ENCODE measurements at places on chromosomes 5 and 9.

GRCh38 chr9:19660019-19660418 is 128.8 kb downstream of the SLC24A2 start:
- no peak for DNase-seq

DNA sequence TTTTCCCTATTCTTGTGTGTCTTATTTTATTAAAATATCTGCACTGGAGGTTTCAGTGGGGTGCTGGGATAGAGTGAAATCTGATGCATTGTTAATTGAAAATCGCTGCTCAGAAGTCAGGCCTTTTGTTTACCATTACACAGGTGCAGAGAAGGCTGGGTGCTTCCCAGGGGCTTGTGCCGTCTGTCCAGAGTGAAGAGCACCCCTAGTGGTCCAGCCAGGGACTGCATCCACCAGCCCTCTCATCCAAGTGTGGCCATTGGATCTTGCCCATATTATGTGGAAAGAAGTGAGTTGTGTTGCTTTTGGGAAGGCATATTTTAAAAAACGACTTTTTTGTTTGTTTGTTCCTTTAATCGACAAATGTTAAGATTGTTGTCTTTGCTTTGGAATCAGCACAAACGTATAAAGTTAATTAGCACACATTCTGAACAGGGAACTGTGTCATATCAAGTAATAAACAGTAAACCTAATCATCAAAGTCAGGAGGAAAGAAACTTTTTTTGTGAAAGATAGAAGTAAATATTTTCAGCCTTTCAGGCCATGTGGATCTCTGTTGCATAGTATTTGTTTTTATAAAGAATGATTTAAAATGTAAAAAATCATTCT is 315.6 kb downstream of the MTRR start:
- DNase-seq = no peak

GRCh38 chr5:122165559-122166078 is 36.3 kb downstream of the ZNF474 start:
- DNase-seq = no peak

- no peak for DNase-seq
Observed at GRCh38 chr9:20591223-20591622, 31.1 kb downstream of the MLLT3 start.

- DNase-seq = no peak
Observed at GRCh38 chr9:26520141-26520540, 372.5 kb downstream of the CAAP1 start.

GRCh38 chr9:77989909-77990308 is 41.7 kb downstream of the GNAQ start:
- no peak for DNase-seq

DNA sequence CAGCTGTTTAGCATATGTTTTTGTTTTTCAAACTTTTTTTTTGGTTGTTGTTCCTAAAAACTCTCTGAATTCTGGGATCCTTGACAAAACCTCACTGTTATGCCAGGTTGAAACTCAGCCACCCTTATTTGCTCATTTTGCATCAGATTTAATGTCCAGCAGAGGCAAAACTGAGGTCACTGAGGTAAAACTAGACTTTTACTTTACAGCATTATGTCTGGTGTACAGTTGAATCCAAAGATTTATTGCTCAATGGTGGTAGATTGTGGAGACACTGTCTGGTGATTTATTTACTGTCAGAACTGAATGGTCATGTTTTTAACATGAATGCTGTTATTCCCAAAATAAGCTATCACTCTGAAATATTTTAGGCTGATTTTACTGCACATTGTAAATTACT is 87.9 kb downstream of the FBXL7 start:
- no peak for DNase-seq

DNA sequence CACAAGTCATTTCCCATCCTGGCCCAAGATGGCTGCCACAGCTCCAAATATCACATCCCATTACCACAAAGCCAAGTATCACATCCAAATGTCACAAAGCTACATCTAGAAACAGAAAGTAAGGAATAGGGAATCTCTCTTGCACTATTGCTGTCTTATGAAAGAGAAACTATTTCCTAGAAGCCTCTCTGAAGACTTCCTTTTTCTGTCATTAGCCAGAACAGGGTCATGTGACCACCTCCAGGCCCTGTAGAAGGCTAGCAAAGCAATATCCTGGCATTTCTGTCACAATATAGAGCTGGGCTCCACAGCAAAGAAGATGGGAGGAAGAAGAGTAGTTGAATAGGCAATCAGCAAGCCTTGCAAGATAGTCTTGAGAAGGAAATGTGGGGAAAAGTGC is 99.2 kb downstream of the SH3TC2 start:
- no peak for DNase-seq

DNA sequence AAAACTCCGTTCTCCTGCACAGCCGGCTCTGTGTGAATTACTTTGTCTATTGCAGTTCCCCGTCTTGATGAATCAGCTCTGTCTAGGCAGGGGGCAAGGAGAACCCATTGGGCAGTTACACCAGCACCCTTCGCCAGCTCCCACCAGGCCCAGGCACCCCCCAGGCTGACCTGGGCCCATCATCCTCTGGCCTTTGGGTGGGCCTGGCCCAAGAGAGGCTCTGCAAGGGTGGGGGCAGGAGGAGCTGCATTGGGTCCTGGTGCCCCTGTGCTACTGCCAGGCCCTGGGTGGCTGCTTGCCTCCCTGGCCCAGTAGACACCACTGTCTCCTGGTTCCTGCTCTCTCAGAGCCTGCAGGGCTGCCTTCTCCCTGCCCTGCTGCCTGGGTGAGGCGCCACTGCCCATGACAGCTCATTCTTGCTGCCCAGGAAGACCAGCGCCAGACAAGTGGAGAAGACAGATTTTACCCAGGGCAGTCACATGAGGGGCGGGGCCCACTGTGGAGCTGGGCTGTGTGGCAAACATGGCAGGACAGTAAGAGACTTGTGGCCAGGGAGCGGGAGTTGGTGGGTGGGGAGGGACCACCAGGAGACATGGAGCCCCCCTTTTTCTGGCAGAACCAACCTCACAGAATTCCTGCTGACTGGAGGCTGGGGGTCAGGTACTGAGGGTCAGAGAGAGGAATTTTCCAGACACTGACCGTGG is 67.2 kb downstream of the MRPL36 start:
- DNase-seq = no peak

DNA sequence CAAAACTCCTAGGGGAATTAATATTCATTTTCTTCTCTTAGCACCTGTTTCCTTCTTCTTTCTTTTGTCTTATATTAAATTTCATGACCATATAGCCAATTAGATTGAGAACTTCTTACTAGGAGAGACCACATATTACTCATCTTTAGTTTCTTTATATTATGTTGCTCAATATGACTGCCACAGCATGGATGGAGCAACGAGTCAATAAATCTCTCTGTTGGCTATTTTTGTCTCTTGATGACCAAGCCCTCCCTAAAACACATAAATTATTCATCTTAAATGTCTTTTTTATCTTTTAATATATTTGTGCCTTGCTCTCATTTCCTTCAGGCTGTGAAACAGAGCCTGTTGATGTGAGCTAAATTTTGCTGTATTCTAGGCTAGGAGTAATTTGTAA is 123.0 kb downstream of the ADAMTSL1 start:
- no peak for DNase-seq

- no peak for DNase-seq
Observed at GRCh38 chr5:155540000-155540595, 526.5 kb downstream of the KIF4B start.

DNA sequence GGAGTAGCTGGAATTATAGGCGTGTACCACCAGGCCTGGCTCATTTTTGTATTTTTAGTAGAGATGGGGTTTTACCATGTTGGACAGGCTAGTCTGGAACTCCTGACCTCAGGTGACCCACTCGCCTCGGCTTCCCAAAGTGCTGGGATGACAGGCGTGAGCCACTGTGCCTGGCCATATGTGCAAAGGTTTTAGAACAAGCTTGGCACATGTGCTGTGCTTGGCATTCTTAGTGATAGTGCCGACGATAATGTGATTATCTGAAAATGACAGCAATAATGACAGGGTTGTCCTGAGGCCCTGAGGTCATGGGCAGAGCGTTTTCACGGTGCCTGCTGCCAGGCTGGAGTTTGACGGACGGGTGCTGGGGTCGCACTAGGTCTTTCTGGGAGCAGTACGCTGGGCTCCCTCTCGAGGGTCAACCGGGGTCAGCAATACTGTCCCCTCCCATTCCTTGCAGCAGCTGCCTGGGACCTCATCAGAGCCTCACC is 42.6 kb downstream of the HMCN2 start:
- no peak for DNase-seq

DNA sequence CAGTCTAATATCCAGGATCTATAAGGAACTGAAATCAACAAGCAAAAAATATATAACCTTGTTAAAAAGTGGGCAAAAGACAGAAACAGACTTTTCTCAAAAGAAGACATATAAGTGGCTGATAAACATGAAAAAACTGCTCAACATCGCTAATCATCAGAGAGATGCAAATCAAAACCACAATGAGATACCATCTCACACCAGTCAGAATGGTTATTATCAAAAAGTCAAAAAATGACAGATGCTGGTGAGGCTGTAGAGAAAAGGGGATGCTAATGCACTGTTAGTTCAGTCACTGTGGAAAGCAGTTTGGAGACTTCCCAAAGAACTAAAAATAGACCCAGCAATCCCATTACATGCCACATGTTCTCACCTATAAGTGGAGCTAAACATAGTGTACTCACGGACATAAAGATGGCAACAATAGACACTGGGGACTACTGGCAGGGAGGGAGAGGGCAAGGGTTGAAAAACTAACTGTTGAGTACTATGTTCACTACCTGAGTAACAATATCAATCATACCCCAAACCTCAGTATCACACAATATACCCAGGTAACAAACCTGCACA is 11.7 kb upstream of the TSSK1B start:
- no peak for DNase-seq

- no peak for DNase-seq
Observed at GRCh38 chr5:142289708-142290576, 34.9 kb downstream of the SPRY4 start.

DNA sequence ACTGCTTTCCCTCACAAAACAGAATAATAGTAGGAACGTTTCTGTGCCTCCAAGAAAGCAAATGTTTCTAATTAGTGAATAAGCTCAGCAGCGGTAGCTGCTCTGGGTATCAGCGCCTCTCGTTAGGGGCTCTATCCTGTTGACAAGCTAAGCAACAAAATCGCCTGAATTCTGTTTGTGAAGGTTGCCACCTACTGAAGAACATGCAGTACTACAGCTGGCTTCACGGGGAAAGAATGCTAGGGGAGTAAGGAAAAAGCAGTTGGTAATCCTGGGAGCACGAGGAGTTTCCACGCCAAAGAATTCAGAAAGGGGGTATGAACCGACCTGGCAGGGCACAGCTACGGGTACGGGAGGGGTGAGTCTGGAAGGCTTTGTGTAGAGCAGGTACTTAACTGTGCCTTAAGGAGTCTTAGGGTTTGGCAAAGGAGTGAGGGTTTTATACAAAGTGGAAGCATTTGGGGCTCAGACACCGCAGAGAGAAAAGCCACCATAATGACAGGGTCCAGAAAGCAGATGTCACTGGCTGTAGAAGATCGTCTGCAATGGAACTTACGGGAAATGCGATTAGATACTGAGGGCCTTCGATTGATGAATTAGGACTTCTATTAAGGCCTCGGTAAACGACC is 171.7 kb downstream of the TTC39B start:
- peak; percentile 51 for DNase-seq

DNA sequence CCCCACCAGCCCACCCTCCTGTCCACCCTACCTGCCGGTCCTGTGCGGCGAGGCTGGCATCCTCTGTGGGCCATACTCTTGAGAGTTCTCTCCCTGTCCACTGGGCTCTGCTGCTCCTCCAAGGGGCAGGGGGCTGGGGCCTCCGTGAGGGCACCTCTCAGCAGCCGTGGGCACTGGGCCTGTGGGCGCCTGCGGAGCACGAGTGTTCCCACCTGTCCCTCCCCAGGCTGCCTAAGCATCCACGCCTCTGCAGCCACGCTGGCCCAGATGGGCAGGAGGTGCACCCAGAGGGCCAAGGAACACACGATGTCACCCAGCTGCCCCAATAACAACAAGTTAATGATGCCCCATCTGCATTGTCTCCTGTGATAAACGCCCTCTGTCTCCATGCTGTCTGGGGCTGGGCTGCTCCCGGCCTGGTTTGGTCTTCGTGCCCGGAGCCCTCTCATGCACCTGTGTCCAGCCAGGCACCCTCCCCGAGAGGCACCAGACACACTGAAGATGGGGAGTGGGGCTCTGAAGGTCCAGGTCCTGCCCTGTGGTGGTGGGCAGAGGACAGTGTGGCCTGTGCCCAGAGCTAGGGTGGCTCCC is 114.5 kb downstream of the RXRA start:
- DNase-seq = no peak

- no peak for DNase-seq
Observed at GRCh38 chr9:13646500-13647021, 367.1 kb upstream of the MPDZ start.

DNA sequence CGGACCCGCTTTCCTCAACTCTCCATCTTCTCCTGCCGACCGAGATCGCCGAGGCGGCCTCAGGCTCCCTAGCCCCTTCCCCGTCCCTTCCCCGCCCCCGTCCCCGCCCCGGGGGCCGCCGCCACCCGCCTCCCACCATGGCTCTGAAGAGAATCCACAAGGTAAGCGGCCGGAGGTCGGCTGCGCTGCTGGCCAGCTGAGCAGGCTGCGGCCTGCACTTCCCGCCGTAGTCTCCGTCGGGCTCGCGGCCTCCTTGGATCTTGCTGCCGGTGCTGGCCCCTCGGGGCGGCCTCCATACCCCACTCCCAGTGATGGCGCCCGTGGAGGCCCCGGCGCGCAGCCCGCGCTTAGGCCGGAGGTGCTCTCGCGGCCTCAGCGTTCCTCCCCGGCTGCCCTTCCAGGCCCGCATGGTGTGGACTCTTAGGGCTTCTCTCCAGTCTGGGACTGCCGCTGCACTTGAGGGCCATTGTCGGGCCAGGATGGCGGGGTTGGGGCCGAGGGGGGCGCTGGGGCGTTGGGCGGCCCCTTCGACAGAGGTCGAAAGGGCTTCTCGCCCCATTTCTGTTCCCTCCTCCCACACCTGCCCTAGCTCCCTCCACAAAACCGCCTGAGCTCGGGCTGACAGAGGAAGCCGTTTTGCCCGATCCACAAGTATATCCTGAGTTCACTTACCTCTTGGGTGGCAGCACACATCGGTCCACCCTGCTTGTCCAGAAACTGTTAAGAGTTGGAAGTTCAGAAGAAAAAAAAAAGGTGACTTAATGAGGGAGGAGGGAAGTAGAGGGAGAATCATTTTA is 714 bp downstream of the UBE2D2 start:
- DNase-seq = peak; percentile 70

GRCh38 chr9:28999806-29000205 is 1426.5 kb upstream of the C9orf72 start:
- no peak for DNase-seq

DNA sequence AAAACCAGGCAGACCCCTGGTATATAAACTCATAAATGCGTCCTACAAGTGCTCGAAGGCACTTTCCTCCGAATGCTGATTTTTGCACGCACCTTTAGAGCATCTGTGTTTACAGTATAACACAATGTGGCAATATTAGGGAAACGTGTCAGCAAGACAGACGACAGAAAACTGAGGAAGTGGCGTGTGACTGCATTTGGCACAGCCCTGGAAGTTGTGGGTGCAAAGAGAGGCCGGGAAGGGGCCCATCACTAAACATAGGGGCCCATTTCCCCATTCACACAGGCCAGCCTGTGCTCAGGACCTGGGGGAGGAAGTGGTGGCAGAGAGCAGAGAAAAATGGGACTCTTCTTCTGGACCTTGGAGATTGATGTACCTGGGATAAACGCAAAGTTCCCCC is 48.2 kb downstream of the RASGEF1C start:
- DNase-seq = no peak
